ENCODE measurements at places on chromosomes 3 and 15.

DNA sequence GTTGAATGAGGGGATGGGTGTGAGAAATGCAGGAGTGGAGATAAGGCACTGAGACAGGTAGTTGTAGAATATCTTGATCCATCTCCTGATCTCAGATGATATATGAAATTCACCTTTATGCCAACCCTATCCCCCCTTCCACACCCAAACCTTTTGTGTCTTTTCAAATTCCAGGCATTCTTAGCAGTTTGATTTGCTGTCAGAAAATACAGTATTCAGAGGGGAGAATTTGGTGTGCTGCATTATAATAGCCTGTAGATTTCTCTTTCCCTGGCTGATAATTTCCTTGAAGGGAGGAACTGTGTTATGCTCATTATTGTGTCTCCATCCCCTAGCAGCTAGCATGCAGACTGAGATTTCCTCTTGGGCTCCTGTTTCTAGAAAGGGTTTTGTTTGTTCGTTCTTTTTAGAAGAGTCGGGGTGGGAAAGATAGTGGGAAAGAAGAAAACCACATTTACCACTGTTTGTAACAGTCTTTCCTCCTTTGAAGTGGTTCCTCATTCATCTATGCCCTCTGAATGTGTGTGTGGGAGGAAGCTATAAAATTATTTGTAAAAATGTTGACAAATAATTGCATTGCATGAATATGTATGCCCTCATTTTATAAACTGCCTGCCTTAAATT lies 373.4 kb downstream of the DIPK2A start:
- DNase-seq = no peak

- peak; percentile 74 for DNase-seq
These were observed 618.6 kb downstream of the NLGN1 start for GRCh38 chr3:174016186-174016585.

DNA sequence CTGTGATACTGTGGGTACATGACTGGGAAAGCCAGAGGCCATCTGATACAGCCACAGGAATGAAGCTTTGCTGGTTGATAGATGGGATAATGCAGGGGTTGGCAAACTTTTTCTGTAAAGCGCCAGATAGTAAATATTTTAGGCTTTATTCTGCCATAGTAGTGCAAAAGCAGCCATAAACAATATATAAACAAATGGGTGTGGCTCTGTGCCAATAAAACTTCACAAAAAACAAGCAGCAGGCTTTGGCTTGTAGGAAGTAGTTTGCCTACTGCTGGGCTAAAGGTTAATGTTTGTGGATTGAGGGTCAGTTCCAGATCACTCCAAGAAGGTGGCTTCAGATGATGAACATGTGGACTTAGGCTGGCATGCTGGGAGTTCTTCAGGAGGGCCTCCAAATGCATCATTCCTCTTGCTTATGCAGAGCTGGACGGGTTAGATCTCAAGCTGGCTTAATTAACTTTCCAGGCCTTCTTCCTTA lies 305.7 kb downstream of the RPLP1 start:
- no peak for DNase-seq

DNA sequence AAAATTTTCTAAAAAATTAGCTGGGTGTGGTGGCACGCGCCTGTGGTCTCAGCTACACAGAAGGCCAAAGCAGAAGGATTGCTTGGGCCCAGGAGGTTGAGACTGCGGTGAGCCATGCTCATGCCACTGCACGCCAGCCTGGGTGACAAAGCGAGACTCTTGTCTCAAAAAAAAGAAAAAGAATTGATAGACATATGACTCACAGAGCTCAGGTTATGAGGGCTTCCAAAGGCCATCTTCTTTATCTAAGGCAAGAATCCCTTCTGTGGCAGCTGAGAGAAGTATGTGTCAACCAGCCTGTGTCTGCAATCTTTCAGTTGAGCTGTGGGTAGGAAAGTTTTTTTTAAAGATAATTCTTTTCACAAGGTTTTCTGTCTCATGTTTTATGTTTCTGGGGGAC lies 53.9 kb downstream of the MRPS25 start:
- no peak for DNase-seq

DNA sequence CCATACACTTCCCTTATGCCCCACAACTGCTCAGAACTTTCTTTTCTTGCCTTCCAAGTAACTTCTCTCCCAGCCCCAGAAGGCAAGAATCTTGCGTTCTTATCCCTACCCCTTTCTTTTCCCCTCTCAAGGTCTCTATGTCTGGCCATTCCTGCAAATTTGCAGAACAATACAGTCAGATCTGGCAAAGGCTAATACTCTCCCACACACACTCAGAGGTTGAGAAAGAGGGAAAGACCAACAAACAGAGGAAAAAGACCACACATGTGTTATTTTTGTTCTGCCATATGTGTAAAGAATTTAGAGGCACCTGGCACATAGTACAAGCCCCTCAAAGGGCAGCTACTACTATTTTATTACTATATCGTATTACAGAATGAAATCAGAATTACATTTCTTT lies 25.7 kb downstream of the GJD2 start:
- no peak for DNase-seq

DNA sequence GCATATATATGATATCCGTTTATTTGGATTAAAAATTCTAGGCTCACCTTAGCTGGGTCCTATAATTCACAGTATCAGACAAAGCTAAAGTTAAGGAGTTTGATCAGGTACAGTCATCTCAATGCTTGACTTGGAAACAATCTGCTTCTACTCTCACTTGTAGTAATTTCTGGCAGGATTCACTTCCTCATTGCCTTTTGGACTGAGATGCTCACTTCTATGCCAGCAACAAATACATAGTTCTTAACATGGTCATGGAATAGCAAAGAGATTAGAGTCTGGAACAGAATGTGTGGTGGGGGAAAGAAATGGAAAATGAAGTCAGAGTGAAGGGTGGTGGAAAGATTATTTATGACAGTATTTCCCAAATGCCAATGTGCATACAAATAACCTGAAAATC lies 693.6 kb downstream of the CADM2 start:
- DNase-seq = no peak

All from HS-5 (cell line).